Muscle of arm (tissue), 14 donors: ENCODE measurements at places on chromosomes 2 and 18.

- DNase-seq: peak; percentile 68
These were observed 12.4 kb downstream of the NIF3L1 start for GRCh38 chr2:200901459-200902072.

DNA sequence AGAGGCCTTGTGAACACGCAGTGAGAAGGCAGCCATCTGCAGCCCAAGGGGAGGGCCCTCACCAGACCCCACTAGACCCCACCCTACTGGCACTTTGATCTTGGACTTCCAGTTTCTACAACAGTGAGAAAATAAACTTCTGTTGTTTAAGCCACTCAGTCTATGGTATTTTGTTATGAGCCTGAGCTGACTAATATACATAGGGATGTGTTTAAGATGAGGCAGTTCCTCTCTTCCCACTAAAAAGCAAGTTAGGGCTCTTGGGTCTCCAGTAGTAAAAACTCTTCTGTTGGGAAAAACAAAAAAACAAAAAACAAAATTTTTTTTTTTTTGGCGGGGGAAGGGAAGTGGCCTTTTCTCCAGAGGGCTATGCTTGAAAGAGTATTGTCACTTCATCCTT, 233.2 kb upstream of the SMAD7 start:
- DNase-seq: no peak

GRCh38 chr2:46236006-46236875, 61.0 kb upstream of the EPAS1 start:
- DNase-seq: no peak

GRCh38 chr18:67305466-67305865, 211.1 kb downstream of the DSEL start:
- no peak for DNase-seq

DNA sequence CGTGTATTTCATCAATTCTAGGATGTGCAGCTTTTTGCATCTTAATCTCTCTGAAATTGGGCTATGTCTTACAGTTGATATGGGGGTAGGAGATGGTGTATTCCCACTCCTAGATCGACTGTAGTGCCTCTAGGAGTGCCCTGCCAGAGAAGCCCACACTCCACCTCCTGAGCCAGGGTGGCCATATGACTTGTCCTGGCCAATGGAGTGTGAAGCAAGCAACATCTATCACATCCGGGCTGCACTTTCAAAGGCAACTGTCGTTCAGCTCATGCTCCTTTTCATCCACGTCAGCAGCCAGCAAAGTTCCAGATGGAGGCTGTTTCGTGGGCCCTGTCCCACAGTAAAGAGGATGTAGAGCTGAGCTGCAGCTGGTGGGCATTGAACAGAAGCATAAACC, 149.4 kb upstream of the SLC1A4 start:
- no peak for DNase-seq

GRCh38 chr2:179106342-179106675, 56.4 kb upstream of the CCDC141 start:
- DNase-seq: no peak

GRCh38 chr2:211138551-211138950, 582.2 kb downstream of the CPS1 start:
- no peak for DNase-seq

- DNase-seq: no peak
These were observed 101.9 kb downstream of the COL3A1 start for GRCh38 chr2:189076120-189076519.

GRCh38 chr2:88603146-88603545, 24.1 kb downstream of the EIF2AK3 start:
- DNase-seq: no peak

- DNase-seq: no peak
These were observed 38.2 kb downstream of the AOX1 start for GRCh38 chr2:200624026-200624425.

- DNase-seq: peak; percentile 67
These were observed 203.3 kb upstream of the SMAD2 start for GRCh38 chr18:48133671-48134251.

DNA sequence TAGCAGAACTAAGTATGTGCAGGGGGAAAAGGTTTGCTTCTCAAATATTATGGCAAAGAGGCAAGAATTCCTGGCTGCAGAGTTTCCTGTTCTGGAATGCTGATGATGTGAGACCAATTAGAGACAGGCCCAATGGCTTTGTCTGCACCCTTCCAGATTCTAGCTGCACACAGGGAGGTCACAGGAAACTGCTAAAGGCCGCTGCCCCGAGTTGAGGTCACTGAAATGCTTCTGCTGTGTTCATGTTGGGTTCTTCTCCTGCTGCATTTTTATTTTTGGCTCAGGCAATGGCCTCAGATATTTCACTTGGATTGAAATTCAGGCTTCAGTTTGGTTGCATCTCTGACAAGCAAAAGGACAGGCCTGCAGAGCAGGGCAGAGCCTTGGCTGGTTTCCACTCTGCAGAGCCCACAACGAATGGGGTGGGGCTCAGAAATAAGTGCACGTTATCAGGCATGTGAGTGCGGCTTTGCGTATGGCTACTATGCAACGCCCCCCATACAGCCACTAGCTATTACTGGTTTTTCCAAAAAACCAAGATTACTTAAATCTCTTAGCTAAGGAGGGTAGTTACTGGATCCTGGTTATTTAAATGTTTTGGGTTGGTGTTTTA, 66.9 kb upstream of the FZD5 start:
- no peak for DNase-seq

DNA sequence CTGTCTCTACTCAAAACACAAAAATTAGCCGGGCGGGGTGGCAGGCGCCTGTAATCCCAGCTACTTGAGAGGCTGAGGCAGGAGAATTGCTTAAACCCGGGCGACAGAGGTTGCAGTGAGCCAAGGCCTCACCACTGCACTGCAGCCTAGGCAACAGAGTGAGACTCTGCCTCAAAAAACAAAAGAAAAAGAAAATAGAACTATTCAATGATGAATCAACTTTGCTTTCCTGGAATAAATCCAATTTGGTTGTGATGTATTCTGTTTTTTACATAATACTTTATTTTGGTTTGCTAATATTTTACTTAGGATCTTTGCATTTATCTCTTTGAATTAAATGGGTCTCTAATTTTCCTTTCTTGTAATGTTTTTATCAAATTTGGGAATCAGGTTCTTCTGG, 86.3 kb upstream of the MBOAT2 start:
- DNase-seq: no peak

- DNase-seq: no peak
These were observed 1.4 kb downstream of the LBH start for GRCh38 chr2:30232801-30233130.

- DNase-seq: no peak
These were observed 67.6 kb downstream of the LDAH start for GRCh38 chr2:20755132-20755800.

DNA sequence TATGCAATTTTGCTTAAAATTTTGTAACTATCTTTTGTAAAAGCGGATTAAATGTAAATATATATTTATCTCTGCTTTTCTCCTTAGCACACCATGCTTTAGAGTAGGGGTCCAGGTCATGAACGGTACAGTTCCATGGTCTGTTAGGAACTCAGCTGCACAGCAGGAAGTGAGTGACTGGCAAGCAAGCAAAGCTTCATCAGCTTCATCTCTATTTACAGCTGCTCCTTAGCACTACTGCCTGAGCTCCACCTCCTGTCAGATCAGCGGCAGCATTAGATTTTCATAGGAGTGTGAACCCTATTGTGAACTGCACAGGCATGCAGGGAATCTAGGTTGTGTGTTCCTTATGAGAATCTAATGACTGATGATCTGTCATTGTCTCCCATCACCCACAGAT, 959.0 kb upstream of the SLC39A10 start:
- DNase-seq: no peak

- DNase-seq: no peak
These were observed 5.2 kb downstream of the SULT1C2 start for GRCh38 chr2:108293850-108294249.

- no peak for DNase-seq
These were observed 45.9 kb upstream of the SPOPL start for GRCh38 chr2:138455691-138456090.

GRCh38 chr2:182672466-182673165, 43.4 kb upstream of the DNAJC10 start:
- DNase-seq: no peak

DNA sequence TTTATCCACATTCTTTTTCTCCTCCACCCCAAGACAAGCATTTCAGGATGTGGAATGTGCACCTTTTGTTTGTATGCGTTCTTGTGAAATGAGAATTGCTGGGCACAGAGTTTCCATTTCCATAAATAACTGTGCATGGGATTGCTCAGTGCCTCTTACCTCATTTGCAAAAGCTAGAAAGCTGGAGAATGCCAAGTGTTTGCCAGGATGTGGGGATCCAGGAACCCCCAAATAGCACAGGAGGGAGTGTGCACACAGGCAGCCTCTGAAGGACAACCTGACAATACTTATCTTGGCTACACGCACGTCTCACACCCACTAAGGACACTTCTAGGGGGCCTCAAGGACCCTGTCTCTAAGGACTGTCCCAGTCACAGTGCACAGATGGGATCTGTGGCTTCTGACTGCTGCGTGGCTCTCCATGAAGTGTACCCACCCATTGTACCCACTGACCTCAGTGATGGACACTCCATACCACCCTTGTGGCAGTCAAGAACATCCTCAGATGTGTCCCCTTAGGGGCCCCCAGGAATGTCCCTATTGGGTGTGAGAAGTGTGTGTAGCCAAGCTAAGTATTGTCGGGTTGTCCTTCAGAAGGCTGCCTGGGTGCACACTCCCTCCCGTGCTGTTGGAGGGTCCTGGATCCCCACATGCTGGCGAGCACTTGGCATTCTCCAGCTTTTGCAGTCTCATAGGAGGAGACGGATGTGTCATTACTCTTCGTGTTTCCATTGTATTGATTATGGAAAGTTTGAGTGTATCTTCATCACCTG, 38.4 kb downstream of the CAPN13 start:
- no peak for DNase-seq

- DNase-seq: no peak
These were observed 1.4 kb downstream of the CCT7 start for GRCh38 chr2:73235315-73236028.

GRCh38 chr18:45920367-45920766, 46.8 kb downstream of the EPG5 start:
- peak; percentile 14 for DNase-seq

GRCh38 chr2:215848698-215849097, 164.7 kb downstream of the MREG start:
- no peak for DNase-seq

DNA sequence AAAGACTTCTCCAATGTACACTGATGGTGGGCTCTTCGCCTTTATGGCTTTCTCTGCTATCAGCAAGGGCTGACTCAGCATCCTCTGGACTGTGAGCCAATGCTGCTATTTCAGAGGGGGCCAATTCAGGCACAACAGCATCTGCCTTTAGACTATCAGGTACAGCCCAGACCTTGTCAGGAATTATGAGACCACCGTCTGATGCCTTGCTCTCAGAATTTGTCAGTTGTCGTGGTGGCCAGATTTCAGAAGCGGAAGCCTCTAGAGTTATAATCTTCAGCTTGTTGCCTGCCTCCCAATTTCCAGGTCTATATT, 92.7 kb downstream of the ALPK2 start:
- no peak for DNase-seq

GRCh38 chr2:239027391-239028252, 179.7 kb downstream of the TWIST2 start:
- no peak for DNase-seq

- no peak for DNase-seq
These were observed 263.8 kb downstream of the MEIS1 start for GRCh38 chr2:66698576-66699239.

DNA sequence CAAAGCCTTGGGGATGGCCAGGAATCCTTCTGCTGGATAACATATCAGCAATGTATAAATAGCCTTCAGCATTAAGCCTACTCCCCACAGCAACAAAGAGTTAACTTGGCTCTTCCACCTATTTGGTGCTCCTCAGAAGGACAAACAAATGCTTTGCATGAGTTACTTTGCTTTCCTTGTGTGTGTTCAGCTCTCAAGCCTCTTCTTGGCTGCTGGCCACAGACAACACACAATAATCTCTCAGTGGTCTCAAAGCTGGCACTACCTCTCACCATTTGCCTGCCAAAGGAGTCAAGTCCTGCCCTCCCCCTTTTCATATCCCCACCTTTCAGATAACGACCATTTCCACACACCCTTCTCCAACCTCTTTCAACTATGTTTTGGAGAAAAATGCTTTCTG, 17.5 kb downstream of the FTCDNL1 start:
- DNase-seq: no peak

- no peak for DNase-seq
These were observed 105.6 kb upstream of the RFX8 start for GRCh38 chr2:101580528-101580927.

GRCh38 chr2:84972207-84972783, 1.3 kb downstream of the KCMF1 start:
- DNase-seq: no peak

DNA sequence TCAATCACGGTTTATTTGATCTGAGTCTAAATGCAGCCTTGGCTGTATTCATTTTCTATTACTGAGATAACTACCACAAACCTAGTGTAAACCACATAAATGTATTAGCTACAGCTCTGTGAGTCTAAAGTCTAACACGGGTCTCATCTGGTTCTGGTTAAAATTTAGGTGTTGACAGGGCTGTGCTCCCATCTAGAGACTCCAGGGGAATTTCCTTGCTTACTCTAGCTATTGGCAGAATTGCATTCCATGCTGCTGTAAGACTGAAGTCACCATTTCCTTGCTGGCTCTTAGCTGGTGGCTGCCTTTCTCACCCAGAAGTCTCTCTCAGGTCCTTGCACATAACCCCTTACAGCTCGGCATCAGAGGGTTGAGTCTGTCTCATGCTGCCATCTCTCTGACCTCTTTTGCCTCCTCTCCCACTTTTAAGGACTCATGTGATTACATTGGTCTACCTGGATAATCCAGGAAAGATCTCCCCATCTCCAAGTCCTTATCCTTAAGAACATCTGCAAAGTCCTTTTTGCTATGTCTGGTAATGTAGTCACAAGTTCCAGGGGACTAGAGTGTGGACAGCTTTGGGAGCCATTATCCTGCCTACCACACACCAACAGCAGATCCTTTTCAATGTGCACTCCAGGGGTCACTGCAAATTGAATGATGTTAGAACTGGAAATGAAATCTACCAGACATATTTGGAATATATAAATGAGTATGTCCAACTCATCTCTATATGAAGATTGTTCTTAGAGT, 207.0 kb upstream of the AGAP1 start:
- no peak for DNase-seq

DNA sequence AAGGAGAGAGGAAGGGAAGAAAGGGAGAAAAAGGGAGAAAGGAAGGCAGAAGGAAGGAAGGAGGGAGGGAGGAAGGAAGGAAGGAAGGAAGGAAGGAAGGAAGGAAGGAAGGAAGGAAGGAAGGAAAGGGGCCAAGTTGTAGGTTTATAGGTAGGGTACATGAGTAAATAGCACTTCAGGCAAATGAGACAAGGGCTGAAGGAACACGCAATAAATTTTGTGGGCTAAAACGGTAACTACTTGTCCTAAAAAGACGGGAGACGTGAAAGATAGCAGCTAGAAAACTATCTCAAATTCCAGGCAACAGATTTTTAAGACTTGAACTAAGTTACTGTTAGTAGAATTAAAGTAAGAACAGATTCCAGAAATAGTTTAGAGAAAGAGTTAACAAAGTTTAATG, 129.3 kb upstream of the XIRP2 start:
- no peak for DNase-seq
